Stimulated activated CD4-positive, alpha-beta T cell treated with anti-CD3 and anti-CD28 coated beads, TNF-alpha, amount 100 ng/mL, for 1 hour (primary cell): ENCODE measurements at places on chromosomes 12 and 14.

DNA sequence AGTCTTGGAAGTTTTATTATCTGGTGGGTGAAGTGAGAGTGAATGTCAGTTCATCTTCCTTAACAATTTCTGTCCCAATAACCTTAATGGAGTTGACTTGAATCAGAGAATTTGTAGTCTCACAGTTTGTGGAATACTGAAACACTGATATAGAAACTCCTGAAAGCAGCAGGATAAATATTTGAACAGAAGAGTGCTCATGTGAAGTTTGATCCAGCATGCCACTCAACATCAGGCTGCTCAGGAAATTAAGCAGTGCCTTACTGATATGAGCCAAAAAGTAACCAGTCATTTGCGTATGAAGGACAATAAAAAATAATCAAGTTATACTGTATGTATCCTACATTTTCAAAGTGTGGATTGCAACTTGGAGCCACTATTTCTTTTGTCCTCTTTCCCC lies 15.7 kb downstream of the MUCL1 start:
- no peak for DNase-seq

DNA sequence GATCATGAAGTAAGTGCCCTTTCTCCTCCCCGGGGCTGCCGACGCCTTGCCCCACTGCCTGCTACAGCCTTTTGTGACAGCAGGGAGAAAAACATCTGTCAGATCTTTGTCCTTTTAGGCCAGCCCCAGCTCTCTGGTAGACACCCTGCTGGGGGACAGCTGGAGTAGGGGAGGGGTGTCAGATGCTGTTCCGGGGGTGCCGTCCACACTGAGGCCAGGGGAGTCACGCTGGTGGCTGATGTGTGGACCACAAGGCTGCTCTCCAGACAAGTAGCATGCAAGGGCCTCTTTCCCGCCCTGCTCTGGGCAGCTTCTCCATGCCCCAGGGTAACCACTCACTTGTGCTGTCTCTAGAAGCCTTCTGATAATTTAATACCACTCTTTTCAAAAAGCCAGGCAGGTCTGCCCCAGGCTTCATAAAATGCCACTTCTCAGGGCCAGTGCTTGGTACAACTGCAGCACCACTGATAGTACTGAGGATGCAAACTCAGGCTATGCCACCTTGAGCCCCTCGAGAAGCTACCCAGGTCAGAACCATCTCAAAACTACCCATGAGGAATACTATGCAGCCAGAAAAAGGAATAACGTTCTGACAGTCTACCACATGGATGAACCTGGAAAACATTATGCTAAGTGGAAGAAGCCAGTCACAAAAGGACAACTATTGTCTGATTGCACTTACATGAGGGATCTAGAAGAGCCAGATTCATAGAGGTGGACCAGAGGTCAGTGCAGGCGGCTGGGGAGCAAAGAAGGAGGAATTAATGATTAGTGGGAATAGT lies 66.0 kb upstream of the RIN3 start:
- DNase-seq: no peak

DNA sequence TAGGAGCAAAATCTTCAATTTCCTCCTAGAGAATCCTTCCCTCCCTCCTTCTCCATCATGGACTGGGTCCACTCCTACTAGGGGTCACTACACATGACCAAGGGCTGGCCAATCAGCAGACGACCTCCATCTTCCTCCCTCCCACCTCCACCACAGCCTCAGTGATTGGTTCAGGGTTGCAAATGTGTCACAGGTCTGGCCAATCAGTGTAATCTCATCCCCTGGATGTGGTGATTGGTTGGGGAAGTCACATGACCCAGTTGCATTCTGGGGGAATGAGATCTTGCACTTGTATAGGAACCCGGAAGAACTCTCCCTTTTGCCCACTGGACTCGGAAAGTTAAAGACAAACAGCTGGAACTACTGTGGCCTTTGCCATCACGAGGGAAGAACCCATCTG lies 169.2 kb downstream of the PIWIL1 start:
- DNase-seq: no peak

- DNase-seq: no peak
Observed at GRCh38 chr14:30193845-30194501, 266.3 kb upstream of the PRKD1 start.

GRCh38 chr14:92585981-92586937 lies 72.7 kb downstream of the RIN3 start:
- DNase-seq: no peak

DNA sequence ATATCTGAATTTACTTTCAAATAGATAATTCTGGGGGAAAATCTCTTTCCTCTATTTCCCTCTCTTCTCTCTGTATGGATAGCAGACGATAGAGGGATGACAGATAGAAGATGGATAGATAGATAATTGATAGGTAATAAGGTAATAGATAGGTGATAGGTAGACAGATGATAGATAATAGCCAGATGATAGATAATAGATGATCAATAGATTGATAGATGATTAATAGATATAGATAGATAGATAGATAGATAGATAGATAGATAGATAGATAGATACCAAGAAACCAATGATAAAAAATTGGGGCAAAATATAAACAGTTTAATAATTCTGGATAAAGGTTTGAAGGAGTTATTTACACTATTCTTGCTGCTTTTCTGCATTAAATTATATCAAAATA lies 26.6 kb upstream of the RIMBP2 start:
- no peak for DNase-seq

DNA sequence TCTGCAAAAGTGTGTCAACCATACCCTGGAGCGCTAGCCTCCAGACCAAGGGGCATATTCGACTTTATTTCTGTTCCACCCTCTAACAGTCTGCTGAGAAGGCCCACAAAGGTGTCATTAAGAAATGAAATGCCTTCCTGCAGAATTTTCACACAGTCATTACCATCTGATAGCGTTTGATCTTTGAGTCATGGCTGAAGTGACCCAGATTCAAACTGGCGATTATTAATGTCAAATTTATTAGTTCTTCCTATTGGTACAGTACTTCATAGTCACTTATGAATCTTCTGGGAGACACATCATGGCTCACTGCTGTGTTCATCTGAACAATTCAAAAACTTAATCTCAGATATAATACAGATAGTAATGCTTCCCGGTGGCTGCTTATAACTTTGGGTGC lies 13.2 kb downstream of the PRICKLE1 start:
- DNase-seq: no peak

- DNase-seq: no peak
Observed at GRCh38 chr12:57270966-57271470, 20.0 kb upstream of the STAC3 start.

DNA sequence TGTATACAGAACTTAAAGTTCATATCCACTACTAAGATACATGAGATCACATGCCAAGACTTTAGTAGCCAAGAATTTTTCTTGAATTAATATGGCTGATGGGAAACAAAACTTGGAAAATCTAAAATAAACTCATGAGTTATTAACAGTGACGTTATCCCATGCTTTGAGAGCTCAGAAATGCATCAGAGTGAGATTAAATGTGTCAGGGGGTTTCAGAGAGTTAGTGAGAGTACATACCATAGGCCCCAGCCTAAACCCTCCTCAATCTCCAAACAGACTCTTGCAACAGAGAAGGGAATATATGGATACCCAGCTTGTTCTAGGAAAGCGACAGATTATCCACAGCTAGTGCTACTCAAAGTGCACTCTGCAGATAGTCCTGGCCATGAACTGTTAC lies 19.3 kb downstream of the SLC35F4 start:
- no peak for DNase-seq

- no peak for DNase-seq
Observed at GRCh38 chr14:96889091-96889490, 91.9 kb downstream of the VRK1 start.

- no peak for DNase-seq
Observed at GRCh38 chr12:6925239-6925539, 2.6 kb upstream of the ATN1 start.

DNA sequence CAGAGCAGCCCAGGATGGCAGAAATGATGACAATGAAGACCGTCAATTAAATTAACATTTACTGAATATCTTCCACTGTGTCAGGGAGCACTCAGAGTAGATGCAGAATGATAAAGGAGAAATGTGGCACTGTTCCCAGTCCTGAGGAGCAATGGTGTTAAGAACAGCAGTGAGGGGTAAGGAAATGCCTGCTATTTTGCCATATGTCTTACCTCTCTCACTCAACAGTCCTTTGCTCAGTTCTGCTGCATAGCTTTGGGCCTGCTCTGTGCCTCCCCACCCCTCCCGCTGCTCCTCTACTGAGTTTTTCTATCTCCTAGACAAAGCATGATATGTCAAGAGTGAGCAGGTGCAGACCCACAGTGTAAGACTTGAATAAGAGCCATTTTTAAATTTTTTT lies 318.8 kb downstream of the NAV3 start:
- DNase-seq: no peak

DNA sequence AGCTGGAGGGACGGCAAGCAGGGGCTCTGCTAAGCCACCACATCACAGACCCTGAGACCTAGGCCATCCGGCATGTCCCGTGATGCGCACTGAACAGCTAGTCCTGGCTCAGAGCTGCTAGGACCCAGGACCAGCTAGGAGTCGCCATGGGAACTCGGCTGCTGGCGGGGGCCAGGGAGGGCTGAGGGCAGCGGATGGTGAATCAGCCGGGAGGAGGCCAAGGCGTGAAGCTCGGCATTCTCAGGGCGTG lies 5.1 kb downstream of the AHNAK2 start:
- DNase-seq: no peak
